HFF-Myc (cell line): ENCODE measurements at places on chromosomes 7 and 10.

GRCh38 chr10:133140417-133141143 is 19.4 kb upstream of the KNDC1 start:
- DNase-seq = no peak

DNA sequence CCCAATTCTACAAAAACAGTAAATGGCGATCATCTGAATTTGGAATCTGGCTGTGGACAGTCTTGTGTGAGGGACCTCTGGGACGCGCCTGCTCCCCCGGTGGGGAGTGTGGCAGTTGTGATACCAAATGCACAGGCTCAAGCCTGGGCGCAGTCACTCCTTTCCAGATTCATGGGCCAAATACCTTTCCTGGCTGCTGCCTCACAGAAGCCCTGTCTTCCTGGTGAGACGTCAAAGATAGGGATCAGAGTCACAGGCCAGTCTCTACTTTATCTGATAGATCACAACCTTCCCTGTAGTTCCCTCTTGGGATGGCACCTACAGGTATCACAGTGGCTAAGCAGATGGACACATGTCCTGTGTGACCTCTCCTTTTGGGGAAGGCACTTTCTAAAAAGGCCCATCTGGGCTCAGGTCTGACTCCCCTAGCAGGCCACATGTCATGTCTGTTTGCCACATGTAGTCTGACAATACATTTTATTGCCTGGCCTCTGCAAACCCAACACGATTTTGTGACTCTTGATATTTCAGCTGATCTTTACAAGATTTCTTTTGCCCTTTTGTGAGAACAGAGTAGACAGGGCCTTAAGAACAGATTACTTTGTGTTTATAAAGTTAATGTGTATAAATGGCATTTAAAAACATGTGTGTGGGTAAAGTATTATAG is 150.1 kb downstream of the SNX10 start:
- DNase-seq = no peak

GRCh38 chr10:128522551-128523308 is 396.5 kb upstream of the MKI67 start:
- no peak for DNase-seq

DNA sequence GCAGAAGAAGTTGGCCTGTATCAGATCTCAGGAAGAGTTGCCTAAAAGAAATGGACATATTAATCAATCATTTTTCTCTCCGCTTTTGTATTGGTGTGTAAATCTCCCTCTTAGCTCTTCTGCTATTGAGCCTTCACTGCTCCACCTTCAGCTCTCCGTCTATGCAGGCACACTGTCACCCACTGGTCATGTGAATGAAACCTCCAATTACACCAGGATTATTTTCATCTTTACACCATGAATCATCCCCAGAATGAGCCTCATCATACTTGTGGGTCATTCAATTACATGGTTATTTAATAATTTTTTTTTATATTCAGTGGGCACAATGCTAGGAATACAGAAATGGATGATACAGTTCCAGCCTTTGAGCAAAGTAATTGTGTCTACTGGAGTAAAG is 92.6 kb downstream of the LRRC4 start:
- DNase-seq = no peak

DNA sequence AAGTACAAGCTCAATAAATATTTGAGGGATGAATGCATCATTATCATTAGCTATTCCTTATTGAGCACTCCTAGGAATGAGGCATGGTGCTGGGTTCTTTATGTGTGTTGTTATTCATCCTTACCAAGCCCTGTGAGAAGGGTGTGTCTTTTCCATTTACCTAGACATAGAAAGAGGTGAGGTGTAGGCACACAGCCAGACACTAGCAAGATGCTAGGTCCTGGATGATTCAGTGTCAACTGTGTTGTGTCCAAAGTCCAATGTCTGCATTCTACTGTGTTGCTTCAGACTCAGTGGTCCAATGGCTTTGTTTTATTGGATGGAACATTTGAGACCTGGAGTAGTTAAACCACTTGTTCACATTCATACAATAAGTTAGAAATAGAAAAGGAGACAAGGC is 605.5 kb downstream of the LRMDA start:
- DNase-seq = no peak

- DNase-seq = no peak
Measured at GRCh38 chr10:121787169-121787568, 140.7 kb downstream of the ATE1 start.

- DNase-seq = no peak
Measured at GRCh38 chr7:100219271-100219737, 445 bp upstream of the PVRIG start.

DNA sequence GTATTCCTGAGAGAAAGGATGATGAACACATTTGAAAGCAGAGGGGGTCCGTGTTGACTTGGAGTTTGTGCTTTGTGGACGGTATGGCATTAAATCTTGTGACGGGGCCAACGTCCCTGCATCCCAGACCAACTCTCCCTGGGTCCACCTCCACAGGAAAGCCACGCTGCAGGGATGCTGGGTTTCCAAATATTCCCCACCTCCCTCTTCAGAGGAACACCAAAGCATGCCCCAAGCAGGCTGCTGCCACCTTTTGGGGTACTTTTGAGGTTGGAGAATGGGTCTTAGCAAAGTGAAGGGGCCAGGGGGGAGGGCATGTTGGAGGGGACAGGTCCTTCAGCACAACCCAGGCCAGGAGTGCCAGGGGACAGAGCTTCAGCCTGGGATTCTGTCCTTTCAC is 504.4 kb downstream of the TCERG1L start:
- DNase-seq = no peak

DNA sequence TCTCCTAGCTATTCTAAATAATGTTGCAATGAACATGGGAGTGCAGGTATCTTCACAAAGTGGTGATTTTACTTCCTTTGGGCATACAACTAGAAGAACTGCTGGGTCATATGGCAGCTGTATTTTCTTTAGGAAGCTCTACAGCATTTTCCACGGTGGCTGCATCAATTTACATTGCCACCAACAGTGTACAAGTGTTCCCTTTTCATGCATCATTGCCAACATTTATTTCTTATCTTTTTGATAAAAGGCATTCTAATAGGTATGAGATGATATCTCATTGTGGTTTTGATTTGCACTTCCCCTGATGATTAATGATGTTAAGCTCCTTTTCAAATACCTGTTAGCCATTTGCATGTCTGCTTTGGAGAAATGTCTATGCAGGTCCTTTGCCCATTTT is 52.6 kb downstream of the NT5C2 start:
- DNase-seq = no peak

DNA sequence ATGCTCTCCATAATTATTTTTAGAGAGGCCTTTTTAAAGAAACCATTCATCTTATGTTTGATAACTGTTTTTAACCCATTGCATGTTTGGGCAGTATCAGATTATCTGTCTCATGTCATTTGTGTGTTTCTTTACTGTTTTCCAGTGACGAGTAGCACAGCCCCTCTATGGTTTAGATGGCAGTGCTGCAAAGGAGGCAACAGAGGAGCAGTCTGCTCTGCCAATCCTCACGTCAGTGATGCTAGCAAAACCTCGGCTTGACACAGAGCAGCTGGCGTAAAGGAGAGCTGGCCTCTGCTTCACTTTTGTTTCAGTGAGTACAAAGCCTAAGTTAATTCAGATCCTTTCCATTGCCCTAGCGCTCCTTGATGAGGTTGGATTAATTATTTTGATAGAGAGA is 80.4 kb upstream of the GARIN1A start:
- DNase-seq = no peak

GRCh38 chr10:59374916-59375315 is 12.6 kb upstream of the FAM13C start:
- no peak for DNase-seq

DNA sequence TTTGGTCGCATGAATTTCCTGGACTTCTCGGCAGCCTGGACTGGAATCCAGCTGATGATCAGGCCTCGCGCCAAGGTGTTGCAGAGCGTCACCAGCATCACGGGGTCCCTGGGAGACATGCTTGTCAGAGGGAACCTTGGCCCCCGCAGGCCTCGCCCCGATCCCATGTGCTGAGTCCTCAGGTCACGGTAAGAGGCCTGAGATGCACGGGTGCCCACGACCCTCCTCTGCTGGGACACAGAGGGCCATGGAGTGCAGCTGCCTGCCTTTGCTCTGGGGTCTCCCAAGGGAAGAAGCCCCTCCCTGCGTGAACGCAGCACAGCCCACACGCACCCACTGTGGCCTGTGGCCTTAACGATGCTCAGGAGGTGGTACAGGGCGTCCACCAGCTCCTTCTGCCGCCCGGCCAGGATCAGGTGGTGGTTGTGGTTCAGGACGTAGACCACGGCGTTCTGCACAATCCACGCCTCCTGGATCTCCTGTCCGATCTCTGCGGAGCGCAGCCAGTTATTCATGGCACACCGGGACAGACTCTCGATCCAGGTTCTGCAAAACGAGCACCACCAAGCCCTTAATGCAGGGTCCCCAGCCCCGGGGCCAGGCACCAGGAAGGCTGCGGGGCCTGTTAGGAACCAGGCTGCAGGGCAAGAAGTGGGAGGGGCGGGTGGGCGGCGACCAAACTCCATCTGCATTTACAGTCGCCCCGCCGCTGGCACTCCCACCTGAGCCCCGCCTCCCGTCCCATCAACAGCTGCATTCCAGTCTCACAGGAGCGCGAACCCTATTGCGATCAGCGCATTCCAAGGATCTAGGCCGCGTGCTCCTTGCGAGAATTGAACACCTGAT is 29.4 kb downstream of the CFAP46 start:
- no peak for DNase-seq

- DNase-seq = no peak
Measured at GRCh38 chr10:85666102-85666501, 700.5 kb downstream of the GRID1 start.

- DNase-seq = no peak
Measured at GRCh38 chr7:117015258-117016184, 62.2 kb downstream of the ST7 start.

GRCh38 chr10:62759599-62760175 is 44.8 kb upstream of the ADO start:
- DNase-seq = no peak

- peak; percentile 78 for DNase-seq
Measured at GRCh38 chr10:61975391-61975932, 74.0 kb downstream of the ARID5B start.

DNA sequence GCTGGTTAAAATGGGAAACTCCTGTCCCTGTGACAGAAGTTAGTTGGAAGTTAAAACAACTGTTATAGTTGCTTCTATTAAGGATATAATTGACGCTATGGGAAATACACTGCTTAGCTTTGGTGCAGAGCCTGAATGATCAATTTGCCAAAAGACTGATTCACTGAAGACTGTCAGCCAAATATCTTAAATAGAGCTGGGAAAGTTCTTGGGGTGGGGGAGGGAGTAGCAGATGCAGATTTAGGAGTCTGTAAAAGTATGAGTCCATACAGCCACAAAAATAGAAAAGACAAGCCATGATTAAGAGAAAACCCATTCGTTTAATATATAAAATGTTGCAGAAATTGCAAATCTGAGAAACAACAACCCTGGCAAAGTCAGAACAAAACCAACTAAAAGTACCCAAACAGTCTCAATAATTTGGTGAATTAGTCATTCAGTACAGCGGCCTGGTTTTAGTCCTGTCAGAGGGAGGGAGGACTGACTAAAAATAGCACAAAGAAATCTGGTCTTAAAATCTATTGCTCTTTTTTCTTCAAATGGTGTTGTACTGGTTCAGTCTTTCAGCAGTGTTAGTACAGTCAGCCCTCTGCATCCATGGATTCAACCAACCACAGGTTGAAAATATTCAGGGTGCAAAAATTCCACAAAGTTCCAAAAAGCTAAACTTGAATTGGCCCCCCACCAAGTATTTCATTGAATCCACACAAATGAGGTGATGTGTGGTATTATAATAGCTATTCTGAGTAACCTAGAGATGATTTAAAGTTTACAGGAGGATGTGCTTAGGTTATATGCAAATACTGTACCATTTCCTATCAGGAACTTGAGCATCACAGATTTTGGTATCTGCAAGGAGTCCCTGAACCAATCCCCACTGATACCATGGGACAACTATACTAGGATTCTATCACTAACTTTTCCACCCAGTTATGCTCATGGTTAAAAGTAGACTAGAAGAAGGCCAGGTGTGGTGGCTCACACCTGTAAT is 30.0 kb downstream of the STK17A start:
- DNase-seq = no peak

DNA sequence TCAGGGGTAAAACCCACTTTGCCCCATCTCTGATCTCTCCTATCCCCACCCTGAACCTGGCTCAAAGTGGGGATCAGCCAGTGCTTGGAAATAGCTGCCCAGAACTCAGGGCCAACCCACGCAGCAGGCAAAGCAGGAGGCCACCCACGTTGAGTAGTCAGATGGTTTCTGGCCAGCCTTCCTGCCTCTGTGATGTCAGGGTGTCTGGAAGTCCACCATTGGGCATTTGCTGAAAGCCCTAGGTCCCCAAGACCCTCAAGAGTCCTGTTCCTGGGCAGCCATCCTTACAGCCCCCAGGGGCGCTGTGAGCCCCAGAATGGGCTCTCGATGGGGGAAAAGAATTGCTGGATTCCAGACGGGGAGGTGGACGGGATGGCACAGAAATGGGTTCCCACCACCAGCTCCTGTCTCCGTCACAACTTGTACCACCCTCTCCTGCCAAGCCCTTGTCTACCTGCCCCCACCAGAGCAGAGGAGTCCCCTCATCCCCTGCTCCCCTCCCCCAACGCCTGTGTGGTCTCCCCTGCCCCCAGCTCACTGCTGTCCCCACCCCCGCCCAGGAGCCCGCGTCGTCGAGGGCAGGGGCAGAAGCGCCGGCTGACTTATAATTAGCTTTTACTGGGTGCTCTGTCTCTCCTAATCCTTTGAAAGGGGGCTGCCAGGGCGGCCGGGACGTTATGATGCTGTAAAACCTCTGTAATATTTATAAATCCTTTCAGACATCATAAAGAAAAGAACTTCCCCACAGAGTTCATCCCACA is 3.9 kb downstream of the MYL10 start:
- no peak for DNase-seq

- peak; percentile 62 for DNase-seq
Measured at GRCh38 chr10:14477408-14477710, 146.6 kb upstream of the FRMD4A start.

GRCh38 chr7:134209322-134210015 is 82.3 kb downstream of the LRGUK start:
- DNase-seq = no peak

DNA sequence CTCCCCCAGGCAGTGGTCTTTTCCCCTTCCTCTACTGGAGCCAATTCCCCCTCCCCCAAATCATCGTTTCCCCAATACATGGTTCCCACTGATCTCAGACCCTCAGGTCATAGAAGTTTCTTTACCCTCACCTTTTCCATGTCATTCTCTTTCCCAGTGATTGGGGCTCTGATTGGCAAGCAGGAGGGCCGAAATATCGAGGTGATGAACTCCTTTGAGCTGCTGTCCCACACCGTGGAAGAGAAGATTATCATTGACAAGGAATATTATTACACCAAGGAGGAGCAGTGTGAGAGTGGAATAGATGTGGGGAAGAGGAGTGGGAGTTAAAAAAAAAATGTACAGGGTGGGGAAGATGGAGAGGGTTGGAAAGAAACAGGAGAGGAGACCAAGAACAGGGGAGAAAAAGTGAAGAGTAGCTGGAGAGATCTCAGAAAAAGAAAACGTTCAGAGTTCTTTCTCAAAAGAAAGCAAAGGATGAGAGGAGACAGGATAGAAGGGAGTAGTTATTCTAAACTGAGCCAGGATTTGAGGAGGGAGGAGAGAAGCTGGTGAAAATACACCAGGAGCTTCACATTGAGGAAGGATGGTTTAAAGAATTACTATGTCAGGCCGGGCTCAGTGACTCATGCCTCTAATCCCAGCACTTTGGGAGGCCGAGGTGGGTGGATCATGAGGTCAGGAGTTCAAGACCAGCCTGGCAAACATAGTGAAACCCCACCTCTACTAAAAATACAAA is 858 bp downstream of the COPS6 start:
- no peak for DNase-seq

- DNase-seq = no peak
Measured at GRCh38 chr7:25722856-25723255, 429.1 kb upstream of the NFE2L3 start.

GRCh38 chr7:74351836-74352235 is 62.6 kb downstream of the CLIP2 start:
- DNase-seq = no peak
